Panc1 (cell line): ENCODE measurements at places on chromosomes 2 and 18.
A peak's percentile ranks its signal among the peaks of the same experiment; 100 is the strongest.

DNA sequence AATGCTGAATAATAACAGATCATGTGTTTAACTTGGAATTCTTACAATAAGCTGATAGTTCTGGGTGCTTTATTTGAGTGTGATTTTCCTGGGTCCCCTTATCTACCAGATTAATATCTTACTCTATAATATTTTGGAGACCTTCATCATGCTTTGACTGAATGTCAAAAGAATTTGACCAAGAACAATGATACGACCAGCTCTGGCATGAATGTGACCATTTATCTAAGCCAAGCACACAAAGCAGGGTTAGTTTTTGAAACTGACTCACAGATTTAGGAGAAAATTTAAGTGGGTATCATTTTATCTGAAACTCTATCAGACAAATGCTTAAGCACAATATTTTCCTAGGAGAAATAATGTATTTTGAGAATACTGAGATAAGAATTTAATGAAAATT, 677.0 kb downstream of the NYAP2 start:
- H3K27ac ChIP-seq, result no peak overlapping the region; the same call in 1 of the 2 replicates
- no peaks in the 10 kb centered on the region for H3K27me3 ChIP-seq
- H3K4me3 ChIP-seq, result no peak overlapping the region
- no peaks in the 10 kb centered on the region for H3K36me3 ChIP-seq
- no peak for DNase-seq

GRCh38 chr2:141384676-141385075, 746.1 kb downstream of the LRP1B start:
- no peaks in the 10 kb centered on the region for H3K4me1 ChIP-seq
- no peaks in the 10 kb centered on the region for H3K36me3 ChIP-seq

- H3K27ac ChIP-seq, result no peak overlapping the region
- no peak overlapping the region for H3K4me3 ChIP-seq
- H3K27me3 ChIP-seq, result no peaks in the 10 kb centered on the region
Measured at GRCh38 chr2:41701231-41701630, 346.6 kb upstream of the PKDCC start.

DNA sequence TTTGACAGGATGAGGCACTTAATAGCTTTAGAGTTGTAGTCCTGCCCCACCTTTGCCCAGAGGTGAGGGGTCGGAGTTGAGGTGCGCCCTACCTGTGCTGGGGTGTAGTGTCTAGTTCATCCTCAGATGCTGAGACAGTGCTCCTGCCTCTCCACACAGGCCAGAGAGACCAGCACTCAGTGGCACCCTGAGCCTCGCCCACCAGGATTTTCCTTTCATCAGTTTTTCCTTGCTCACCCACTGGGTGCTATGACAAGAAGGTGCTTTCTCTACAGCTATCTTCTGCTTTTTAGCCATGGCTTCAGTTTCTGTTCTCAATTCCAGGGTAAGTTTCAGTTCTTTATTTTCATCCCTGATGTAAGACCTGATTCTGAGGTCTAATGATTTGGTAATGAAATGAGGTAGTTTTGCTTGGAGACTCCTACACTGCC, 16.8 kb upstream of the TMEM131 start:
- DNase-seq, result no peak
- H3K36me3 ChIP-seq, result no peaks in the 10 kb centered on the region
- H3K4me3 ChIP-seq, result no peak overlapping the region
- no peaks in the 10 kb centered on the region for H3K27me3 ChIP-seq
- no peak overlapping the region for H3K27ac ChIP-seq

GRCh38 chr18:29449424-29449823, 1272.5 kb upstream of the CDH2 start:
- no peak for DNase-seq
- H3K27ac ChIP-seq, result no peak overlapping the region
- H3K36me3 ChIP-seq, result no peaks in the 10 kb centered on the region
- no peaks in the 10 kb centered on the region for H3K27me3 ChIP-seq
- no peaks in the 10 kb centered on the region for H3K4me1 ChIP-seq

DNA sequence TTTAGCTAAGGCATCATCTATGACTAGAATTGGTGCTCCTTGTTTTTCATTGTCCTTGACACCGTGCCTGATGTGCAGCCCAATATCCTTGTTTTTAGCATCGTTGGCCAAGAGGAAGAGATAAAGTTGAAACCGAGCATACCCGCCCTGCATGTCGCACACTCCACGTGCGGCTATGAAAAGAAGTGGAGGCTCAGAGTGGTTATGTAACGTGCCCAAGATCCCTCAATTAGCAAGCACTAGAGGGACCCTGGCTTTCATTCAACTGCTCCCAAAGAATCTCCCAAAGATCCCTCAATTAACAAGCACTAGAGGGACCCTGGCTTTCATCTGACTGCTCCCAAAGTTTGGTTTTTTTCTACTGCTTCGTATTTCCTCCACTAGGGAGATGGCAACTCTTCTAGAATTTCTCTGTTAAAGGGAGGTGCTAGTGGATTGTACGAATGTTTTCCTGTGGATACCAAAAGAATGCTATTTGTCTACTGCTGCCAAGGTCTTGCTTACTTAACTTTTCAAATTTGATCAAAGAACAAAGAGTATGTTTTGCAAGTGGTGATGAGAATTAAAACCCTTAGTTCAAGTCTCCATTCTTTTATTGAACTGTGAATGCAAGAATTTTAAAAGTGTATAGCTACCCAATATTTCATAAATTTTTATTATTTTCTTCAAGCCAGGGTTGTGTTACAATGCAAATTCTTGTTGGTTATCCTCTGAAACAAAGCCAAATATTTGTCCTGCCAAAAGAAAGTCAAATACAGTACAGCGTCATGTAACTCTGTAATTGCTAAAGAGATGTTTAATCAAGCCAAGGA, 92.1 kb downstream of the AOX1 start:
- H3K27ac ChIP-seq, result no peak overlapping the region
- H3K4me3 ChIP-seq, result no peak overlapping the region
- H3K27me3 ChIP-seq, result no peaks in the 10 kb centered on the region
- H3K36me3 ChIP-seq, result no peaks in the 10 kb centered on the region

DNA sequence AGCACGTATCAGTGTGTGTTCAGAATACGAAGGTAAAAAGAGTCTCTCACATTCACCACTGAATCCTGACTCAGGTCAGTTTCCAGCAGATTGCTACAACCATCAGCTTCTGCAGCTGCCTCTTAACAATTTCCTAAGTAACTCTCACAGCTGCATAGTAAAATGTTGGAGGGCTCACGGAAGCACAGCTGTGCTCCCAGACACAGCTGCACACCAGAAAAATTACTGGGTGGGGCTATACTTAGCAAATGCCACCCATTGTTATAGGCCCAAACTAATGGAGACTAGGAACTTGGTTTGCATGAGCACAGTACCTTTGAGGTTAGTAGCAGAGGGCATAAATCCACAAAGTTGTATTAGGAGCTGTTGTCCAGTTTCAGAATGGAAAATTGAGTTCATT, 153.9 kb upstream of the ERBB4 start:
- H3K36me3 ChIP-seq, result no peaks in the 10 kb centered on the region
- H3K27me3 ChIP-seq, result no peaks in the 10 kb centered on the region
- DNase-seq, result no peak
- no peak overlapping the region for H3K27ac ChIP-seq
- no peaks in the 10 kb centered on the region for H3K4me1 ChIP-seq
- H3K4me3 ChIP-seq, result no peak overlapping the region

- H3K27ac ChIP-seq, result peak overlapping the region; percentile 90
- peak overlapping the region; percentile 99 for H3K4me3 ChIP-seq
- DNase-seq, result no peak
- no peaks in the 10 kb centered on the region for H3K27me3 ChIP-seq
- H3K4me1 ChIP-seq, result peaks cover 8% of the 10 kb centered on the region
- peaks cover 8% of the 10 kb centered on the region; the same call in 1 of the 2 replicates for H3K36me3 ChIP-seq
Measured at GRCh38 chr2:219230059-219230540, 494 bp downstream of the ANKZF1 start.

DNA sequence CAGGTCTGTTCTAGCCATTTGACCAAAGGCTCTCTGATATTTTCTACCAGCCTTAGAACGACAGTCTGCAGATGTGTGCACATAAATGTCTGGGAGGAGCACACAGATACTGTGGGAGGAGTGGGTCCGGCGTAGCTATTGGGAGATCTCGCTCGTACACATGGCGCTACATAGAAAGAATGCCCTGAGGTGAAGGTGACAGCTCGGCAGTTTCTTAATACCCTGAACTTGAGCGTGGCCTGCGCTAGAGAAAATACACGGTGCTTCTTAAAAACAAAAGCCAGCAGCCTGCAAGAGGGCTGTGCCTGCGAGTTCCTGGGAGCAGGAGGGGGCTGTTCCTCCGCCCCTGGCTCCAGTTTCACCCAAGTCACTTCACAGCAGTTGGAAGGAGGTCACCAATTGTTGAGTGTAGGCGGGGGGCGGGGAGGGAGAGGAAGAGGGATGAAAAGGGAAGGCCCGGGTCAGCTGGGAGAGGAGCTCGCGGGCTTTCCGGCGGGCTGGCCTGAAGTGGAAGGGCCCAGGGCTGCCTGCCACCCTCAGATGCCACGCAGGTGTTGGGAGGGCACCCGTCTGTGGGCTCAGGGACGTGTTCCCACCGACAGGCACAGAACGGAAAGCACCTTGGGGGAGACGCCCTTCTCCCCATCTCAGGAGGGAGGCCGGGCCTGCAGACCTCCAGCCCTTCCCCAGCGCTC, 124.7 kb upstream of the ZNF516 start:
- H3K4me1 ChIP-seq, result peaks cover 20% of the 10 kb centered on the region
- no peaks in the 10 kb centered on the region for H3K36me3 ChIP-seq
- H3K27ac ChIP-seq, result no peak overlapping the region
- DNase-seq, result no peak
- H3K27me3 ChIP-seq, result no peaks in the 10 kb centered on the region
- no peak overlapping the region for H3K4me3 ChIP-seq

- no peak overlapping the region for H3K4me3 ChIP-seq
- no peaks in the 10 kb centered on the region for H3K36me3 ChIP-seq
Measured at GRCh38 chr2:176104316-176105077, 2.6 kb upstream of the HOXD11 start.

- H3K4me1 ChIP-seq, result no peaks in the 10 kb centered on the region
- no peaks in the 10 kb centered on the region for H3K27me3 ChIP-seq
- H3K36me3 ChIP-seq, result no peaks in the 10 kb centered on the region
- DNase-seq, result no peak
Measured at GRCh38 chr18:51563396-51563795, 365.9 kb upstream of the MEX3C start.

GRCh38 chr2:201969241-201969937, 64.3 kb upstream of the FZD7 start:
- H3K27me3 ChIP-seq, result no peaks in the 10 kb centered on the region
- no peak overlapping the region for H3K4me3 ChIP-seq
- DNase-seq, result no peak
- H3K36me3 ChIP-seq, result no peaks in the 10 kb centered on the region
- no peak overlapping the region for H3K27ac ChIP-seq
- no peaks in the 10 kb centered on the region for H3K4me1 ChIP-seq

DNA sequence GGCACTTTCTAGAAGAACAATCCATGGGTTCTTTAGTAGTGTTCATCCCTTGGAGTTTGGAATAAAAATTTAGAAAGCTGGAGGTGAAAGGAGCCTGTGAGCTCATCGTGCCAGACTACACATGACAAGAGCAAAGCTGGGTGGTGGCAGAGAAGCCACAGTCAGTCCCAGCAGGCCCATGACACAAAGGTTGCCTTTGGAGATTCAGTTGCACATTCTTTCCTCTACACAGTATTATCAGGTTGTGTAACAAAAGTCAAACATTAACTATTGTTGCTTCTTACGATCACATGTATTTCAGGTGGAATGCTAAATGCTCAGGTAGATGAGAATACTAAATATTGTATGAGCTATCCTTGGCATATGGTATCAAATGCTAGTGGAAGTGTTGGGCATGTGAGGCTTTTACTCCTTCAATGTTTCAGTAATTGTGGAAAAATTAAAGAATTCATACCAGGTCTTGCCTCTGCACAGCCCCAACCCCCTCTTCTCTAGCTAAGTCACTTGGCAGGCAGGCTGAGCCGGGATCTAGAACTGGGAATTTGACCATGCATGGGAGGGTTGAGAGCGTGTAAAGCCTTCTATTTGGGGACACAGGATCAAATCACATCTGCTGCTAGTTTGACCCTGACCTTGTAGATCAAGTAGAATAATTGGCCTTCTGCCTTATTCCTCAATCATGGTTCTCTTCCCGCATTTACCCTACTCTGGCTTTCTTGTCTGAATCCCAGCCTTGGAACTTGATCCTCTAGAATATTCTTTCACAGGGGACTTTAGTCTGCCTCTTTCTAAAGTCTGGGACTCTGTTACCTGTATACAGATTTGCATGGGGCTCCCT, 230.9 kb downstream of the GCA start:
- H3K27ac ChIP-seq, result no peak overlapping the region
- H3K36me3 ChIP-seq, result no peaks in the 10 kb centered on the region
- no peak for DNase-seq

- no peak for DNase-seq
- H3K36me3 ChIP-seq, result peaks cover 58% of the 10 kb centered on the region
- H3K27ac ChIP-seq, result no peak overlapping the region
- no peaks in the 10 kb centered on the region for H3K27me3 ChIP-seq
- no peak overlapping the region for H3K4me3 ChIP-seq
Measured at GRCh38 chr2:190970873-190971506, 43.0 kb downstream of the STAT1 start.

DNA sequence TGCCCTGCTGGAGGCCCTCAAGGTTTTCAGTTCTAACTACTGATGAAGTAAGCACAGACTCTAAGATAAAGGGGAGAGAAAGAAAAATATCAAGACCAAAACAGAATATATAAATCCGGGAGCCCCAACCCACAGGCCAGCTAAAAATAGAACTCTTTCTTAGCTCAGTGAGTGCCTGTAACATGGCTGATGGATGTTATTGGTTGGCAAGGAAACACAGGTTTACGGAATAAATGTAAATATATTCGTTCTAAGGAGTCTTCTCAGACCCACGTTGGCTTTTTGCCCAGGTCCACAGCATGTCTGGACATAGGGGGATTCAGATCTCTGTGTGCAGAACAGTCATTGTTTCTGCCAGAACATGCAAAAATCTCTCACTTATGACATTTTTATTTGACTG, 139.0 kb upstream of the SERPINE2 start:
- H3K36me3 ChIP-seq, result no peaks in the 10 kb centered on the region
- H3K27ac ChIP-seq, result no peak overlapping the region
- H3K4me3 ChIP-seq, result no peak overlapping the region
- no peak for DNase-seq
- H3K27me3 ChIP-seq, result no peaks in the 10 kb centered on the region

DNA sequence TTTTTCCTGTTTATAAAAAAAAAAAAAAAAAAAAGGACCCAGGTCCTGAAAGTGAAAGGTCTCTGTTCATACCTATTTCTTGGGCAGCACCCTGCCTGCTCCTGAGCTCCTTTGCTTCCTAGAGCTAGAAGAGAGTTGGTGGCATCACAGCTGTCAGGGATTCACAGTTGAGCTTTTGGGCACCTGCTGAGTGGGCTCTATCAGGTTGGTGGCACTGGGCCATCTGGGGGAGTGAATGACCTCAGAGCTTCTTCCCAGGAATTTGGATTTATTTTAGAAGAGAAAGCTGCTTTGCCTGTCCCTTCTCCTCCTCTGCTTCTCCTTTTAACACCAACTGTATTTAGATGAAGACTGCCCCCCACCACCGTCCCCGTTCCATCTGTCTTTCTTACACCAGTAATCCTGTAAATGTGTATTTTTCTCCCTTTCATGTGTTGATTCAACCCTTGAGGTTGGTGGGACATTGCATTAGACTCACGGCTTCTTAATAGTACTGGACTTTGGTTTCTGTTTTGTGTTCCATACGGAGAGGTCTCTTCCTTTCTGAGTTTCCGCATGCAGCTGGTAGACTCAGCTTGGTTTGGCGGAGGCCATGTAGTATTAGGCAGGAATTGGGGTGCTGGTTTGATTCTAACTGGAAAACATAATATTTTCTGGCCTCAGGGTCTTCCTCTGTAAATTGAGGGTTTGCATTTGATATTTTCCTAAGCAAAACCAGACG, 7.6 kb upstream of the MGAT5 start:
- no peak for DNase-seq
- no peak overlapping the region for H3K27ac ChIP-seq
- no peaks in the 10 kb centered on the region for H3K27me3 ChIP-seq
- no peak overlapping the region for H3K4me3 ChIP-seq
- H3K4me1 ChIP-seq, result no peaks in the 10 kb centered on the region

GRCh38 chr2:37866171-37866934, 58.7 kb upstream of the RMDN2 start:
- H3K27ac ChIP-seq, result no peak overlapping the region
- H3K27me3 ChIP-seq, result peaks cover 2% of the 10 kb centered on the region; the same call in 1 of the 2 replicates
- DNase-seq, result no peak
